Mesenteric fat pad (tissue), 1 donor: ENCODE measurements at places on chromosomes 5 and 9.
A peak's percentile ranks its signal among the peaks of the same experiment; 100 is the strongest.

DNA sequence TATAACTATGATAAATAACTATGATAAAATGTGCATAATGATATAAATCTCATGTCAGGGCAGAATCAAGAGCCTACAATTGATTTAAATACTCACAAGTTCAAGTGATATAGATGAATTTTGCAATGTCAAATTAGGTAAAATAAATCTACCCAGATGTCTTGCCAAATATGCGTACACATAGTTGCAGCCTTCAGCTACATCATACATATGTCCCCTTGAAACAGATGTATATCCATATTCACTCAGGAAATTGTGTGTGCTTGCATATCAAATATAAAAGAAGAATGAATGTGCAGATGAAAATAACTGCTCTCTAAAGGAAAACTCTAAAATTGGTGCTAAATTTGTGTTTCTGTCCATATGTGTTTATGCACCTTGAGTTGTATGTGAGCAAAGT is 130.7 kb downstream of the CDH12 start:
- no peak for DNase-seq

GRCh38 chr5:116423141-116423540 is 151.5 kb downstream of the SEMA6A start:
- DNase-seq, result no peak

- no peak for DNase-seq
These were observed 999.3 kb downstream of the NR2F1-AS1 start for GRCh38 chr5:92581690-92582089.

- no peak for DNase-seq
These were observed 132.2 kb upstream of the HMHB1 start for GRCh38 chr5:143679777-143680176.

- no peak for DNase-seq
These were observed 13.0 kb downstream of the ELL2 start for GRCh38 chr5:95948631-95949030.

DNA sequence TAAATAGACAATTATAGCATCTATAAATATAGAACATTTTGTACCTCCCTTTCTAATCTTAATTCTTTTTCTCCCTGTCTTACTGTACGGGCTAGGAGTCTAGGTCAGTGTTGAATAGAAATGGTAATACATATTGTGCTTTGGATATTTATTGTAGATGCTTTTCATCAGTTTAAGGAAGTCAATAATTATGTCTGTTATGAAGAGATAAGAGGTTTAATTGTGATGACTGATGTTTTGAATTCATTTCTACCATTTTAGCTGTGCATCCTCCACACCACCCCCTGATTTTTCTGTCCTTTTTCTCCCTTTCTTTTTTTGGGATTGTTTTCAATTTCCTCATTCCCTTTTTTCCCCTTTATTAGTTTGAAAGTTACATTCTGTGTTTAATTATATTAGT is 95.8 kb downstream of the DOCK2 start:
- no peak for DNase-seq

DNA sequence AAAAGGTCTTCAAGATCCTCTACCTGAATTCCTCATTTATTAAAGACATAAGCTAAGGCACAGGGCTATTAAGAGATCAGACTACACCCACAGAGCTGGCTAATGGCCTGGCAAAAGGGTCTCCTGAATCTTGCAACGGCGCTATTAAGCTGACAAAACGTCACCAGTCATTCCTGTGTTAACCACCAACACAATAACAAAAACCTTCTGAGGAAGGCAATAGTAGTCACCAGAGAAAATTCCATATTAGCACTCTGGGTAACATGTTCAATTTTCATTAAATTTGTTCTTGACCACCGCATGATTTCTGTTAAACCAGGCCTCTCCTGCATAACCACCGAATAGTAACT is 77.0 kb downstream of the GNAQ start:
- no peak for DNase-seq

DNA sequence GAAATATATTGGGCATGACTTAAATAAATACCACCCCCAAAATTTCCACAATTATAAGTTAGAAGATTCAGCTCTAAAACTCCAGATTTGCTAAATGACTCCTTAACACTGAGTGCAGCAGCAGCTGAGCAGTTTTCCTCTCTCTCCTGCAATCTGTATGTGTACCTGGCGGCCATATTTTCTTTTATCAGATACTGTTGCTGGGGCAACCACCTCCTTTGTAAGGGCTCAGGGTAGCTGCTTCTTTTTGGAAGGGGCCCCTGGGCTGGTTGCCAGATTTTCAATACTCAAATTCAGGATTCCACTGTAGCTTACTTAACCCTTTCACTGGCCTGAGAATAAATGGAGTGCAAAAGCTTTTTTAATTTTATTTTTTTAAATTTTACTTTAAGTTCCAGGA is 197.0 kb downstream of the TAF11L14 start:
- DNase-seq, result no peak

- no peak for DNase-seq
These were observed 74.8 kb downstream of the SGCD start for GRCh38 chr5:156401804-156402203.

DNA sequence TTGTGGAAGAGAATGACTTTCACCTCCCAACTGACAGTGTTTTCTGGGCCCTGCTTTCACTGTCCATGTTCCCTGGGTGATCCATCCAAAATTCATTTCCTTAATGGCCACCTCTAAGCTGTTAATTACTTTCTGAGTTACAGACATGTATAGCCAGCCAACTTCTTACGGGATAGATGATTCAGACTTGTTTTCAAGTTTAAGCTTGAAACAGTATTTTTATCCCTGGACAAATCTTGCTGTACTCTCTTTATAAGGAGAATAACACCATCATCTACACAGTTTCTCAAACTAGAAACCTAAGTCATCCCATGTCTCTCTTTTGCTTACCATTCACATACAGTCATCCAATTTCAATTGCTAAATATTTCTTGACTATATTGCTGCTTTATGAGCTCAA is 6.9 kb downstream of the FAM174A start:
- DNase-seq, result no peak

- DNase-seq, result no peak
These were observed 106.8 kb downstream of the FRMD3 start for GRCh38 chr9:83431101-83432060.

- DNase-seq, result no peak
These were observed 50.6 kb downstream of the NKD2 start for GRCh38 chr5:1058988-1059883.

- DNase-seq, result peak; percentile 39
These were observed 4.6 kb upstream of the DNAJC18 start for GRCh38 chr5:139443831-139444453.

GRCh38 chr5:149356391-149356790 is 1.5 kb upstream of the PCYOX1L start:
- DNase-seq, result no peak

DNA sequence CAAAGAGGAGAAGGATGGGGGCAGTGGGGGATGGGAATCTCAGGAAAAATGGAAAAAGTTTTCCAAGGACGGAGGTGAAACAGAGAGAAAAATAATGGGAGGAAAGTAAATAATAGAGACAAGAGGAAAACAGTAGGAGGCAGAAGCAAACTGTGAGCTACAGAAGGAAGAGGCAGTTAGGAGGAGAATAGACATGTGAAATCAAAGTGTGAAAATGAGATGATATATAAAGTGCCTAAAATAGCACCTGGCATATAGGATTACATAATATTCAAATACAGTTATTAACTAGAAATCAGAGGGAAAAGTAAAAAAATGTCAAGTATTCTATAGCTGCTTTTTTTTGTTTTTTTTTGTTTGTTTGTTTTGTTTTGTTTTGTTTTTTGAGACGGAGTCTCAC is 44.0 kb upstream of the PLIN2 start:
- DNase-seq, result no peak

GRCh38 chr9:8534828-8535227 is 735.2 kb upstream of the DMAC1 start:
- DNase-seq, result no peak

GRCh38 chr9:74282526-74283253 is 214.4 kb upstream of the RORB start:
- DNase-seq, result no peak

GRCh38 chr9:20684875-20685696 is 1.0 kb downstream of the FOCAD start:
- DNase-seq, result no peak

DNA sequence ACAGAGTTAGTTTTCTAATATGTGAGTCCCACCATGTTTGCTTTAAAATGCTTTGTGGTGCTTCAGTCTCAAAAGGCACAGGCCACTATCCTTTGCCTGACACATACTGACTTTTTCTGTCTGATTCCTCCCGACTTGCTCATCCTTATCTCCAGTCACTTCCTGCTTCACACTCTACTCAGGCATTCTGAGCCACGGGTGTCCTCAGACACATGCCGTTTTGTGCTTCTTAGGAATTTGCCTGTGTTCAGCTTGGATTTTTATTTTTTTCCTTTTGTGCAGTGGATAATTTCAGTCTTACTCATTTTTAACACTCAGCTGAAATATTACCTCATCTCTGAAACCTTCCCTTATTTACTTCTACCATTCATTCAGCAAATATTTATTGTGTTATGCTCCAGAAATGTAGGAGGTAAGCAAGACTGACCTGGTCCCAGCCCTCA is 54.1 kb downstream of the MAN2A1 start:
- DNase-seq, result no peak

- no peak for DNase-seq
These were observed 63.3 kb downstream of the INSL6 start for GRCh38 chr9:5122116-5122515.

- DNase-seq, result no peak
These were observed 331.3 kb upstream of the KIF2A start for GRCh38 chr5:61974680-61975079.
